ENCODE measurements at places on chromosomes 3 and 15.

GRCh38 chr15:32688151-32688639 is 29.6 kb upstream of the GREM1 start:
- DNase-seq, result no peak

- DNase-seq, result no peak
These were observed 856 bp downstream of the TMEM40 start for GRCh38 chr3:12758025-12758781.

GRCh38 chr15:66943456-66944095 is 121.8 kb upstream of the SMAD3 start:
- no peak for DNase-seq

DNA sequence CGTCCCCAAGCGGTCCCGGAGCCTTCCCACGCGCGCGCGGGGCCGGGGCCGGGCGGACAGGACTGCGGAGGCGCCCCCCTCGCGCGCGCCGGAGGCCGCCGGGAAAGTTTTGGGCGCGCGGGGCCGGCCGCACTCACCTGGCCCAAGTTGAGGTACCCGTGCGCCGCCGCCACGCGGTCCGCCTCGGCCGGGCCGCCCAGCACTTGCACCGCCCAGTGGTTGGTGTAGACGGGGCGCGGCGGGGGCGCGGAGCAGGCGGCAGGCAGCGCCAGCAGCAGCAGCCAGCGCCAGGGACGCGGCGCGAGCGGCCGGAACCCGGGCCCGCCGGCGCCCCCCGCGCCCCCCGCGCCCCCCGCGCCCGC is 289 bp downstream of the PCSK6 start:
- DNase-seq, result no peak

GRCh38 chr3:38313263-38313662 is 31.2 kb downstream of the SLC22A14 start:
- no peak for DNase-seq

DNA sequence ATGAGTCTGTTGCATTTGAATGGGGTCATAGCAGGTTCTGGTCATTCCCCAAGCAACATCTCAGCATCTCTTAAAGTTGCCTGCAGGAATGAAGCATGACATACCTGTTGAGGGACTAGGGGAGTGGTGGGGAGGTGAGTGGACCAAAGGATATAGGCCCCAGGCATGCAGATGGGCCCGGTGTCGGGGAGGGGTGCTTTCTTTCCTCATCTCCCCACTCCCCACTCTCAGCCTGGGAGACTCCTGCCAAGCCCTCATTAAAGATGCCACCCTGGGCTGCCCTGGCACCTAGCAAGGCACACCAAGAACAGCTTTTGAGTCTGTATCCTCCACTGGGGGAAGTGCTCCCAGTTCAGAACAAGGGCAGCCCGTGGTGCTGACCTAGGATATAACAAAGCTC is 54.2 kb downstream of the GRIP2 start:
- no peak for DNase-seq

DNA sequence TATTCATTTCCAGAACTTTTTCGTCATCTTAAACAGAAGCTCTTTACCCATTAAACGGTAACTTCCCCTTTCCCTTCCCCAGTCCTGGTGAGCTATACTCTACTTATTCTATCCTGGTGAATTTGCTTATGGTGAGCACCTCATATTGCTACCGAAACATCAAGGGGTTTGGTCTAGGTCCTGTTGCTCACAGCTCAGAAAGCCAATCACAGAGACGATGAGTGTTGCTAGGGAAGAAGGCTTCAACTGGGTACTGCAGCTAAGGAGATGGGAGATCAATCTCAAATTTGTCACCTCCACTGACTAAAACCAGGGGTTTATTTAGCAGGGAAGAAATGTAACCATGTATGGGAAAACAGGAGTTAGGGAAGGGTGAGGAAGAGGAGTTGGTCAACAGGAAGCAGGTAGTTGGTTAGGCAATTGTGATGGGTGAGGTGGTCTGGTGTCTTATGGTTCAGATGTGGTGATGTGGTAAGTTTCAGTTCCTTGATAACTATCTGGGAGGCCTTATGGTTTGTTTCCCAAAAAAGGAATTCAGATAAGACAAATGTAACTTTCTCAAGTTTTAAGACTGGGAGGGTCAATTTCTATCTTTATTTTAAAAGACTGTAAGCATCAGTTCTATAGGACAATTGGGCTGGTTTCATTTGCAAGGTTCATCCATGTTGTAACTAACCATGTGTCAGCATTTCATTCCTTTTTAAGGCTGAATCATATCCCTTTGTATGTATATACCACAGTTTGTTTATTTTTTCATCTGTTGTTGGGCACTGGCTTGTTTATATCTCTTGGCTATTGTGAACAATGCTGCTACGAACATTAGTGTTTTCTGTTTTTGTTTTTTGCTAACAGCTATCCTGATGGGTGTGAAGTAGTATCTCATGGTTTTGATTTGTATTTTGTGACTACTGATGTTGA is 24.3 kb downstream of the ARHGAP11B start:
- DNase-seq, result no peak

DNA sequence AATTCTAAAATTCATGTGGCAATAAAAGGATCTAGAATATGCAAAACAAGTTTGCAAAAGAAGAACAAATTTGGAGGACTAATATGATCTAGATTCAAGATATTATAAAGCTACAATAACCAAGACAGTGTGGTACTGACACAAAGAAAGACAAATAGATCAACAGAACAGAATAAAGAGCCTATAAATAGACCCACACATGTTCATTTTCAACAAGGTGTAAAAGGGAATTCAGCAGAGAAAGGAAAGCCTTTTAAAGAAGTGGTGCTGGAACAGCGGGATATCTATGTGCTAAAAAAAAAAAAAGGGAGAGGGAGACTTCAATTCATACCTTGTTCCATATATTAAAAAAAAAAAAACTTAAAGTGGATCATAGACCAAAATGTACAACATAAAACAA is 149.0 kb downstream of the WDR76 start:
- no peak for DNase-seq

DNA sequence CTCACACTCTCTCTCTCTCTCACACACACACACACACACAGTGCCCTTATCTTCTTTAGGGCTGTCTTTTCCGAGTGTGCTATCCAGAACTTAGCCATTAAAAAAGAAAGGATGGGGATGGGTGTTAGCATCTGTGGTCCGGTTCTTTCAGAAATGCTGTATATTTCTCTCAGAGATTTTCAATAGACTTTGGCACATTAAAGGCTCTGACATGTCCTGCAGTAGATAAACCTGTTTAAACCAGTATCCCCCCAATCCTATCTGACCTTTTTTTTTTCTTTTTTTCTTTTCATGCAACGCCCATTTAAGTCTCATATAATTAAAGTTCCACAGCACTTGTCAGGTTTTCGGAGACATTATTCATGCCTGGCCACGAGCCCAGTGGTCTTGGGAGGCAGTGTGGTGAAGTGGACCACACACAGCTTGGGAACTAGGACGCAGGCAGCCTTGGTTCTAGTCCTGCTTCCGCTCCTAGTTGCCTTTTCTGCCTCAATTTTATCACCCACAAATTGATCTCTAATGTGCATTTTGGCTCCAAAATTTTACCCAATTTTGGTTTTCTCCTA is 13.3 kb downstream of the CAV3 start:
- no peak for DNase-seq

DNA sequence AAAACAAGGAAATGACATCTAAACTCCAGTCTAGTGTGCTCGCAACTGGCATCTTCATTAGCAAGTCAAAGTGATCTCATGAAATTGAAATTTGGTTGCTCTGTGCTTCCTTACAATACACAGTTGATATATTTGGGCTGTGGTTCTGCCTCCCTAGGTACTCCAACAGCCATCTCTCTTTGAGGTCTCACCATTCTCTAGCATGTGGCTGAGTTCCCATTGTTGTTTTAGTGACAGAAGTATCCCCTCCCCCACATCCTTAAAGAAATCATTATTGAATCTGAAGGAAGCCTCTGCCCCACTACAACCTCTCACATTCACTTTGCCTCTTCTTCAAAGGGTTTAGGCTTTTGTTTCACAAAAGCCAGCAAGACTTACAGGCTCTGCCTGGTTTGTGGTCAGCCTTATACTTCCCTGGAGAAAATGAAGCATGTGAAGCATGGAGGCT is 516.5 kb downstream of the NLGN1 start:
- no peak for DNase-seq

- no peak for DNase-seq
These were observed 10.8 kb upstream of the MFSD1 start for GRCh38 chr3:158790901-158791589.

DNA sequence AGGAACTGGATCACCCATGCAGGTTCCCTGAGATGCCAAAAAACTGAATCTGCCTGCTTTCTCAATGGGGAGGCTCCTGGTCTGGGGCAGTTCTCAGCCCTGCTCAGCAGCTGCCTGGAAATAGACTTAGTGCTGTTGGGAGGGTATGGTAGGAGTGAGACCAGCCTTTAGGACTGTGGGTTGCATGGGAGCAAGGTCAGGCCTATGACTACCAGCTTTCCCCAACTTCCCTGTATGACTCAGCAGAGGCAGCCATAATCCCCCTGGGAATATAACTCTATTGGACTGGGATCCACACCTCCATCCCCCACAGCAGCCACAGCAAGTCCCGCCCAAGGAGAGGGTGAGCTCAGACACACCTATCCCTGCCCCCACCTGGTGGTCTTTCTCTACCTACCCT is 87.0 kb downstream of the CFAP44 start:
- DNase-seq, result no peak

DNA sequence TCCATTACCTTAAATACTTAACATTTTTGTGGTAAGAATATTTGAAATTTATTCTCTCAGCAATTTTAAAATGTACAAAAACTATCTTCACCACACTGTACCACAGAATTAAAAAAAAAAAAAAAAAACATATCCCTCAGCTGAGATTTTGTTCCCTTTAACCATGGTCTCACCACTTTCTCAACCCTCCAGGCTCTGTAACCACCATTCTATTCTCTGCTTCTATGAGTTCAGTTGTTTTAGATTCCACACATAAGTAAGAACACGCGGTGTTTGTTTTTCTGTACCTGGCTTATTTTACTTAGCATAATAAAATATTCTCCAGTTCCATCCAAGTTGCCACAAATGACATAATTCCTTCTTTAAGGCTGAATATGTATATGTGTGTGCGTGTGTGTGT is 41.5 kb downstream of the CSNK1G1 start:
- DNase-seq, result no peak

All from stimulated activated CD4-positive, alpha-beta T cell treated with anti-CD3 and anti-CD28 coated beads, Interleukin-15, amount 100 ng/mL, for 48 hours (primary cell).